ENCODE measurements at places on chromosomes 13 and 19.

GRCh38 chr13:37753776-37754175 is 115.8 kb downstream of the TRPC4 start:
- DNase-seq: no peak

DNA sequence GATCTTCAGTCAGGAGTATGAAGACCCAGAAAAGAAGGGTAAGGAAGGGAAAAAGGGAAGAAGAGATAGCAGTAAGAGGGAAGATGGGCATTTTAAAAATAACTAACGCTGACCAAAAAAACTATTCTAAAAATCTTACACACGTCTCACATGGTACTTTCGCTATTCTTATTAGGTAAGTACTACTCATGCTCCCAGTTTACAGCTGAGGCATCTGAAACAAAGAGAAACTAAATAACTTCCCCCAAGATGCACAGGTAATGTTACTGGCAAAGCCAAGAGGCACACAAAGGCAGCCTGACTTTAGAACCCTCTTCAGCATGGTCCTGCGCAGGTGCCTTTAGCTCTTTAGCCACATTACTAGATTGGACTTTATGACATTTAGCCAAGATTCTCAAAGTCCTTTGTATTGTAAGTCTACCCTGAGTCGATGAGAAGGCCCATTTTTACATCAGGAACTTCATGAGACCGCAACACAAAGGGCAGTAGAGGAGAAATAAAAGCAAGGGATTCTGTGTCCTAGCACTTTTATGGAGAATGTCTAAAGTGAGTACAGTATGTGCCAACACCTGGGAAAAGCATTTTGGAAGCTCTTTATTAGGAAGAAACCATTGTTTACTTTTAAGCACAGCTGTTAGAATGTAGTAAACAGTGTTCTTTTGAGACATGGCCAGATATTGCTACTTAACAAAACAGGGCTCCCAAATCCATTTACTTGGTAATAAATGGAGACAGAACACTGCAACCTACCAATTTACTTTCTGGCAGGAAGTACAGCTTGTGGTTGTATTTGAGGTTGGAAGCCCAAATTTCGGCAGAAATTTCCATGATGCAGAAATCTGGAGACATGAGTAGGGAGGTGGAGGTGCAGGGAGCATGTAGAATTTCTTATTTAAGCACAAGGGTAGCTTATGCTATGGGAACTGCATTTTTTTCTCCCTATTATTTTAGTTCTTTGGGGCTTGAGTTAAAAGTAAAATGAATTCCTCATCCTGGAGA is 250.7 kb downstream of the KCTD12 start:
- no peak for DNase-seq

DNA sequence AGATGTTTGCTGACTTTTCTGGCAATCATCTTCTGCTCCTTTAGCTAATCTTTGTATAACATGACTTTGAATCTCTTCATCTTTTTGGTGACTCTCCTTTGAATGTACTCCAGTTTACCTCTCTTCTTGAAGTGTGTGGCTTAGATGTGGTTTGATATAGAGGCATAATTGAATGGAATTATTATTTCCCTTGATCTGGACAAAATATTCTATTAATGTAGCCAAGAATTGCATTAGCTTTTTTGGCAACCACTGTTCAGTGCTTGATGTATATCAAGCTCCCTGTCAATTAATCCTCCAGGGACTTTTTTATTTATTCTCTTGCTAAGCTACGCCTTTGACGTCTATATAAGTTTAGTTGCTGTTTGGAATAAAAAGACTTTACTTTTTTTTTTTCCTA is 490.8 kb downstream of the PCDH20 start:
- DNase-seq: no peak

GRCh38 chr13:109740121-109740520 is 46.3 kb downstream of the IRS2 start:
- no peak for DNase-seq

DNA sequence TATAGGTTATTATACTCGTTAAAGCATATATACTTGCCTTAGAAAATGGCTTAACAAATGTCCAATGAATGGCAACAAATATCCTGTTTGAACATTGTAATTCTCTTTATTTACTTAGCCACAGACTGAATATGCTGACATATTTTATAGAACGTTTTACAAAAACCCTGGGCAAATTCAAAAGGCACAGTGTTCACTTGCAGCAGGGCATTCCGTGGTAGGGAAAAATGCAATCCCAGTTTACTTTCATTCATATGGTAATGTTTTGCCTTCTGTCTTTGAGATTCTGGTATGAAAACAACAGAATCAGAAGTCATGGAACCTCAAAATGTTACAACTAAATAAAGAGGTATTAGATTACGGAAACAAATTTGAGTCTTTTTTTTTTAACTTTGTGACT is 56.2 kb upstream of the MYCBP2 start:
- DNase-seq: no peak

GRCh38 chr19:21677696-21678418 is 89.5 kb downstream of the ZNF100 start:
- DNase-seq: no peak

- DNase-seq: no peak
Observed at GRCh38 chr13:112991609-112992008, 22.6 kb downstream of the MCF2L start.

DNA sequence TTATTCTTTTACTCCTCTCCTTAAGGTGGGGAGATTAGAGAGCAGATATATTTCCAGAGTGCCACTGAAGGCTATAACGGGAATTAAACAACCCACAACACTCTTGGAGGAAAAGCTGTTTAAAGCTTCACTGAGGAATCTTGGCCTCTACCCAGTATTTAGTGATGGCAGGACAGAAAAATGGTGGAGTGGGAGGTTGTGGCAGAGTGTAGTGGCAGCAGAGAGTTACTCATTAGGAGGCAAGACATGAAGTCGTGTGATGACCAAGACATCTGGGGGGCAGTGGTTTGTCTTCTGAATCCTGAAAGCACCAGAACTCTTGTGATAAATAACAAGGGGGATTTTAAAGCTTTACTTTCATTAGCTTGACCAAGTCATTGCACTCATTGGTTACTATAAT is 563.5 kb upstream of the SLITRK5 start:
- DNase-seq: no peak

DNA sequence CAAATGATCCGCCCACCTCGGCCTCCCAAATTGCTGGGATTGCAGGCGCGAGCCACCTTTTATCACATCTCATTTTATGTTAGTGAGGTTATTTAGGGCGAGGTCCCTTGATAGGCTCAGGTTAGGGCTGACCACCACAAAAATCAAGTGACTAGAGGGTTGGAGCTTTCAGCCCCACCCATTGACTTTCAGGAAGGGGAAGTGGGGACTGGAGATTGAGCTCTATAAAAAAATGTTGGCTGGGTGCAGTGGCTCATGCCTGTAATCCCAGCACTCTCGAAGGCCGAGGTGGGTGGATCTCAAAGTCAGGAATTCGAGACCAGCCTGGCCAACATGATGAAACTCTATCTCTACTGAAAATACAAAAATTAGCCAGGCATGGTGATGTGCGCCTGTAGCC is 20.1 kb downstream of the FPR3 start:
- no peak for DNase-seq

DNA sequence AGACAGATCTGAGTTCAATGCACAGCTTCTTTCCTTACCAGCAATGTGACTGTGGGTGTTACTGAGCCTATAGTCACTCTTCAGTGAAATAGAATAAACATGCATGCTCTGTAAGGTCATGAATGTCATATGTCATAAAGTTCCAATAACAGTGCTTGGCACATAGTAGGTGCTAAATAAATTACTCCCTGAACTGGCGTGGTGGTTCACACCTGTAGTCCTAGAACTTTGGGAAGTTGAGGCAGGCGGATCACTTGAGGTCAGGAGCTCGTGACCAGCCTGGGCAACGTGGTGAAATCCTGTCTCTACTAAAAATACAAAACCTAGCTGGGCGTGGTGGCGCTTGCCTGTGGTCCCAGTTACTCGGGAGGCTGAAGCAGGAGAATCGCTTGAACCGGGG is 13.2 kb downstream of the WBP4 start:
- no peak for DNase-seq

- no peak for DNase-seq
Observed at GRCh38 chr13:113665597-113666328, 1.3 kb upstream of the GRK1 start.

DNA sequence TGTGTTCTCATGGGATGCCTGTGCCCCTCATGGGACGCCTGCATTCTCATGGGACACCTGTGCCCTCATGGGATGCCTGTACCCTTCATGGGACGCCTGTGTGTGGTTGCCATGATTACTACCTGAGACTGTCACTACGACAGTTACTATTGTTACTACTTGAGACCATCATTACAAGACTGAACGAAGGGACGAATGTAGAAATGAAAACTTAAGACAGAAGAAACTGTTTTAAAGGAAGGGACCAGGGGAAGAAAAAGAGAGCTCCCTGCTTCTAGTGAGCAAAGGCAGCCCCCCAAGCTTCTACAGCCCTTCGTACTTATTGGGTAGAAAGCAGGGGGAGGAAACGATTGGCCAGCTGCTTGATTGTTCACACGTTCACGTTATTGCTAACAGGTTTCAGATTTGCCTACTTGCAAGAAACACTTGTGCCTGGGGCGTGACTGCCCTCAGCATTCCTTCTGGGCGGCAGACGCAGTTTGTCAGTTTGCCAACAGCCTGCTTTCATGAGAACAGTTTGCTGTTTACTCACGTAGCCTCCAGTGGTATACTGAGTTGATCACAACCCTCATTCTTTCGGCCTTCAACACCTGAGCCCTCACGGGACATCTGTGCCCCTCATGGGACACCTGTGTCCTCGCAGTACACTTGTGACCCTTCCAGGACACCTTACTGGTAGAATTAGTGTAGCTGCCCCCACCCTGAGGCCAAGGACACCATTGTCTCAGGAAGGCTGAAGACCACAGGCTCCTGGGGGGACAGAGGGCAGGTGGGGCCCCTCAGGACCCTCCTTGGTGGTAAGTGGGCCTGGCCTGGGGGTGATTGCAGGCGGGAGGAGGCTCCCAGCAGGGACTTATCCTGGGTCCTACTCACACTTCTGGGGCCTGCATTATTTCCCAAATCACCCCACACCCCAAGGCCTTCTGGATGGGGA is 2.5 kb upstream of the S1PR4 start:
- no peak for DNase-seq

All from stimulated activated CD8-positive, alpha-beta memory T cell treated with anti-CD3 and anti-CD28 coated beads, Interleukin-12 subunit alpha, Interleukin-12 subunit beta, amount 100 ng/mL, for 4 hours (primary cell).